ENCODE measurements at places on chromosomes 3 and 15.

DNA sequence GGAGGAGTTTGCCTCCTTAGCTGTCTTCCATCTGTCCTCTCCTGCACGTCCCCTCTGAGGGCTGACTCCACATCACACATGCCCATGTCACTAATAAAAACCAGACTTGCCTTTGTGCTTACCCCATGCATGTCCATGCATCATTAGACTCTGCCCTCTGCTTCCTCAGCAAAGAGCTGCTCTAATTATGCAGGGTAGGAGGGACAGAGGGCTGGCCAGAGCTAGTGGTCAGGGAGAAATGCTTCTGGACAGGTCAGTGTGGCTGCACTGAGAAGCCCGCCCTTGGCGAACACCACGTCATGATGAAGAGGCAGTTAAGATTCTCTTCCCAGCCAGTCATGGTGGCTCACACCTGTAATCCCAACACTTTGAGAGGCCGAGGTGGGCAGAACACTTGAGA is 8.9 kb downstream of the CA12 start:
- no peak for DNase-seq

DNA sequence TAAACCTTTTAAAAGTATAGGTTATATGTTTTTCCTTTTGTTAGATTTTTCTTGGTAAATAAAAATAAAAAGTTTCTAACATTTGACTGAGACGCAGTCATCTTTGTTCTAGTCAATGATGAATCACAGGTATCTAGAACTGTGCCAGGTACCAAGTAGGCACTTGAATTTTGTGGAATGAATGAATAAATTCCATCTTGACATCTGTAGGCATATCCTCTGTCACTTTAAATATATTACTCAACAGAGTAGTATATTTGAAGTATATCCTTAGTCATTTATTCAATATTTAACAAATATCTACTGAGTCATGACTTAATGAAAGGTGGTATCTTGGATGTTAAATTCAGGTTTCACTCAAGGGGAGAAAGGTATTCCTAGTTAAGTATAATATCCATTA is 828.4 kb downstream of the TUSC7 start:
- DNase-seq: no peak

GRCh38 chr3:43953814-43954692 is 263.3 kb downstream of the ABHD5 start:
- DNase-seq: no peak

- DNase-seq: no peak
Measured at GRCh38 chr3:159348431-159348830, 546.6 kb downstream of the MFSD1 start.

GRCh38 chr3:1195947-1196346 is 103.1 kb downstream of the CNTN6 start:
- DNase-seq: no peak

- DNase-seq: no peak
Measured at GRCh38 chr3:190041333-190042041, 79.2 kb downstream of the P3H2 start.

DNA sequence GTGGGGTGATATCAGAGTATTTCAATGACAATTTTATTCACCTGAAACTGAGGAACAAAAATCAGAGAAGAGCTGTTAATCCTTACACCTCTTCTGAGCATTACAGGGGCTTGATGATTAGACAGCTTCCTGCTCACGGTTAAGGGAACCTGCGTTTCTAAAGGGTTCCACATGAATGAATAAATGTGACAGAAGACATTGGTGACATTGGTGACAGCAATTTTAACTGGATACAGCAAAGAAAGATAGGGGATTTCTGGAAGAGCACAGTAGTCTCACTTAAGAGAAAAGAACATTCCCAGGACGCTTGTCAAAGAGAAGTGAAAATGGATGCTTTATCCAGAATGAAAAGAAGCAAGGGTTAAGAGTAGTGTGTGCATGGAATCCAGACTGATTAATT is 235.9 kb upstream of the CNTN3 start:
- no peak for DNase-seq

DNA sequence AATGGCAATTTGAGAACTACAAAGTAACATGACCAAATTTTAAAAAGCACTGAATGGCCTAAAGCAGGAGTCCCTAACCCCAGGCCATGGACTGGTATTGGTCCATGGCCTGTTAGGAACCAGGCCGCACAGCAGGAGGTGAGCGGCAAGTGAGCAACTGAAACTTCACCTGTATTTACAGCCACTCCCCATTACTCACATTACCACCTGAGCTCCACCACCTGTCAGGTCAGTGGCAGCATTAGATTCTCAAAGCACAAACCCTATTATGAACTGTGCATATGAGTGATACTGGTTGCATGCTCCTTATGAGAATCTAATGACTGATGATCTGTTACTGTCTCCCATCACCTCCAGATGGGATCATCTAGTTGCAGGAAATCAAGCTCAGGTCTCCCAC is 48.8 kb downstream of the SENP7 start:
- DNase-seq: no peak

GRCh38 chr3:23856286-23856685 is 50.5 kb downstream of the UBE2E1 start:
- DNase-seq: no peak

- no peak for DNase-seq
Measured at GRCh38 chr3:50320853-50321335, 1.7 kb downstream of the HYAL2 start.

GRCh38 chr3:136901391-136901790 is 39.4 kb downstream of the NCK1 start:
- no peak for DNase-seq

- no peak for DNase-seq
Measured at GRCh38 chr3:15731024-15731423, 66.8 kb downstream of the ANKRD28 start.

All from naive B cell (primary cell).